ENCODE measurements at places on chromosomes 11 and 22.

GRCh38 chr22:22576244-22576988 is 17.4 kb upstream of the PRAME start:
- no peak for DNase-seq

GRCh38 chr11:15038963-15039362 is 34.4 kb upstream of the CALCB start:
- no peak for DNase-seq

- DNase-seq: no peak
Observed at GRCh38 chr22:50447576-50448551, 27.0 kb downstream of the SBF1 start.

- DNase-seq: no peak
Observed at GRCh38 chr22:37160027-37160426, 10.3 kb upstream of the IL2RB start.

- DNase-seq: no peak
Observed at GRCh38 chr22:45867118-45867905, 109.7 kb downstream of the WNT7B start.

Measured in NCI-H2029 treated with DMSO at 0.1 percent for 48 hours (cell line).